ENCODE measurements at places on chromosomes 13 and 19.

DNA sequence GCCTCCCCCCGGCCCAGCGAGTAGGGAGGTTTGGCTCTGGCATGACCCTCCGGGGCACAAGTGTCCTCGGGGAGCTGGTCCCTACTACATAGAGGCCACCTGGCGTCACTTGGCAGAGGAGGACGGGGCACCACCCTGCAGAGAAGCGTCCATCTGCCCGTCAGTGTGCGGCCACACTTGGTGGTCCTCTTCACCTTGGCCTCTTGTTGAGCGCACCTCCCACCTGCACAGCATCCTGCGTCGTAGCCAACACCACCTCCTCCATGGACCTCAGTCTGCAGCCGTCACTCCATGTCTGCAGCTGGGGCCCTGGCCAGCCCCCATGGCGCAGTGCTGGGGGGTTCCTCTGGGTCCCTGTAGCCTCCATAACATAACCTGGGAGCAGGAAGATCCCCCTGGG, 35.1 kb downstream of the MCF2L start:
- no peak for DNase-seq

DNA sequence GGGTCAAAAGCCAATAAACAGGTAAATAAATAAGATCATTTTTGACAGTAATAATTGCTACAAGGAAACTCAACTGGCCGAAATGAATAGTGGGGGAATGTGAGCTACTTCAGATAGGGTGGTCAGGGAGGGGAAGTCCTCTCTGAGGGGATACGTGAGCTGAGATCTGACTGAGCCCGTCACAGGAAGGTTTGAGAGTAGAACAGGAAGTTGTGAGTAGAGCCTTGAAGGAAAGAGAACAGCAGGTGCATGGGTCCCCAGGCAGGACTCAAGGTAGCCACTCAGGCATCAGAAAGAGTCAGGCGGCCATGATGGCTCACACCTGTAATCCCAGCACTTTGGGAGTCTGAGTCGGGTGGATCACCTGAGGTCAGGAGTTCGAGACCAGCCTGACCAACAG, 6.3 kb downstream of the IRGQ start:
- DNase-seq, result peak; percentile 48

DNA sequence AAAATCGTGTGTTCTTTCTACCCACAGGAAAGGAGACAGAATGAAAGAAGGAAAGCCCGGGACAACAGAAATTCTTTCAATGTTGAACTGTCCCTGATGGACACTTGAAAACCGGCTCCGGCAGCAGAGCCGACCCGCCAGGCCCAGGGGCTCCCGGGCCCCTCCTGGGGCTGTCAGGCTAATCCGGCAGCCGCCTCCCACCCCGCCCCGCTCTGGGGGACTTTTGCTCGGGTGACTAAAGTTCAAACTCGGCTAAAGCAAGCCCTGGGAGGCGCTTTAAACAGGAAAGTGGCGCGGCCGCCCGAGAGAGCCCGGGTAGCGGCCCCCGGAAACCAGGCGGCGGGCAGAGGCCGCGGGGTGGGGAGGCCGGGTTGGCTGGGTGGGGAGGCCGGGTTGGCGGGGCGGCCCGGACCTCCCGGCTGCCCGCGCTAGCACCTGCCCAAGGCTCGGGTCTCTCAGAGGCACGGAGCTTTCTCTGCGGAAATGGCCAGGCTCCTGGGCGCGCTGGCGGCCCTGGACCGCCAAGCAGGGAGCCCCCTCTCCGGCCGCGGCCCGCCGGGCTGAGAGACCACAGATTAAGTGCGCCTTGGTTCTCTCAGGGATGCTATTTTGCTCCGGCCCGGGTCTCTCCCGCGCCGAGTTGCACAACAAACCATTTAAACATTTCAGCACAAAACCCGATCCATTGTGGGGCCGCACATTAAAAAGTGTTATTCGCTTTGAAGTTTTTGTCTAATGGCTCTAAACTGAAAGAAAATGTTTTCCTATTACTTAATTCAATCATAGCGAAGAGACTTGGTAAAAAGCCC, 2.6 kb upstream of the GSX1 start:
- DNase-seq, result peak; percentile 17

GRCh38 chr13:51645154-51645650, 60.9 kb downstream of the WDFY2 start:
- peak; percentile 74 for DNase-seq

DNA sequence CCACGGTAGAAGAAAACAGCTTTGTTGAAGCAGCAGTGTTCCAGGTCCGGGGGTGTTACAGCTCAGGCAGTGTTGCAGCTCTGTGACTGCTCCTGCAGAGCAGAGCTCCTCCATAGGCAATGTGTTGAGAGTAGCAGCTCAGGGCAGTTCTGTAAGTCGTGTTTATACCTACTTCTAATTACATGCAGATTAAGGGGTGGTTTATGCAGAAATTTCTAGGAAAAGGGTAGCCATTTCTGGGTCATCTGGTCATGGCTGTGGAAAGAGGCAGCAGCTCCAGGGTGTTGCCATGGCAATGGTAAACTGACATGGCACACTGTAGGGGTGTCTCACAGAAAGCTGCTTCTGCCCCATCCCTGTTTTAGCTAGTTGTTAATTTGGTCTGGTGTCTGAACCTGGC, 316.4 kb downstream of the GPC5 start:
- no peak for DNase-seq
